ENCODE measurements at places on chromosomes 2 and 18. TPM values are rescaled to one million over a fixed set of nuclear protein-coding genes. Genes with fewer than 3 reads are reported as not detected.

DNA sequence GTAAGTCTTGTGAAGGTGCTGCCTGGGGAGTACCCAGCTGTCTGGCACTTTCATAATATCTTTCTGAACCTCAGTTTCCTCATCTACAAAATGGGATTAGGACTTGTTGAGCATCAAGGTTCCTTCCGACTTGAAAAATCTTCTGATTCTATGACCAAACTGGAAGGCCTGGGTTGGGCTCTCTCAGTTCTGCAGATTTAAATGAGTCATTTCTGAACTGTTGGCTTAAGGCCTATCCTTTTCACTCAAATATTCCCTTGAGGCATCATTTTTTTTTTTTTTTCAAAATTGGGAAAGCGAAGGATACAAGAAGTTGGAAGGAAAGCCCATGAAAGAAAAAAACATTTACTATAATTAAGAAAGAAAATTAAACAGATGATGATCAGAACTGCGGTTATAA is 40.8 kb upstream of the CYP1B1 start:
- DNase-seq: no peak

- no peak for DNase-seq
Observed at GRCh38 chr18:58997811-58998337, 133.2 kb downstream of the ZNF532 start.

DNA sequence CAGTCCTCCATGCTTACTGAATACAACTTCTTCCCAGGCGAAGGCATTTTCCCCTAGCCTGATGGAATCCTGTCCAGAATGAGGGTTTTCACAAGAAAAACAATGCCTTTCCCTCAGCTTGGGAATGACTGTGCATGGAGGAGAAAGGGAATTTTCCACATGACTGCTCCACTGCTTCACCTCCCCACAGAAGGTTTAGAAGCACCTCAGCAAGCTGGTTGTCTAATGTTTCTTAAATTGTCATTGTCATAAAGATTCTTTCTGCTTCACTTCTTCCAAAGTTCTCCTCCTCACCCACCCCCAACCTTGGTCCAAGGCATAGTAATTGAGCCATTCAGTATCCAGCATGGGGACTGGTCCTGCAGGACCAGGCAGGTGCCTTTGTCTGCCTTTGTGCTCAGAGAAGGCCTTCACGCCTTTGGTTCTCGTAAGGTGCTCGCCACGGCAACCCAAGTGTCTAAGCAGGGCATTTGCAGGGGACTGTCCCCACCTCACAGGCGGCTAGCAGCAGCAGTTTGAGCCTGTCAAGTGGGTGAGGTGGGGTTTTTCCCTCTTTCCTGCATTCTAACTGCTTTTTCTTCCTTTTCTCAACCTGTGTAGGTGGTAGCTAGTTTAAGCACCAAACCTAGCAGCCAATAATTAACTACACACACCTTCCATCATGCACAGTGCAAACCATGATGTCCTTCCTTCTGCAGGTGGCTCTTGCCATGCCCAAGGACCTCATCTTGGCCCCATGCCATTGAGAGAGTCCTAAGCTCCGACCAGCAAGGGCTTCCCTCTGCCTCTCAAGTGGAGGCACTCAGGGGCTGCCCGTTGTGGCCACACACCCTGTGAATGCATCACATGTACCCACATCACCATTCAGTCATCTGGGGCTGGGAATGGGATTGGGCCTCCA is 65.7 kb upstream of the BCL2L11 start:
- peak; percentile 78 for DNase-seq

GRCh38 chr2:44766220-44766619 is 175.3 kb upstream of the SIX3 start:
- no peak for DNase-seq

GRCh38 chr2:200662727-200663126 is 76.9 kb downstream of the AOX1 start:
- DNase-seq: no peak

DNA sequence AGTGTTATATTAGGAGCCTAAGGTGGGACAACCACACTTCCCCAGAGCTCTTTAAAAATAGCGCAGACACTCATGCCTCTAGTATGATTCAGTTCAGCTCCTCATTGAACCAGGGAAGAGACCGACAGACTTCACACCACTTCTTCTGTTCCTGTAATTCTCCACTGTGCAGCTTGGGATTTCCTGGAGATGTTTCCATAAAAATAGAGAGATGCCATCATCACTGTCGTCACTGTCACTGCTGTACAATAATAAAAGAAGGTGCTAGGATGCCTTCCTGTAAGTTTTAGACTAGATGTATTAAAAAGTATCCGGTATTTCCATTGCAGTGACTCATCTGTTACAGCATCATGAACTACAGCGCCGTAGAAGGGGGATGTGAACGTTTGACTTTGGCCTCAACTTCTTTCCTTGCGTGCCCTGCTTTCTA is 110.9 kb downstream of the FAM210A start:
- peak; percentile 34 for DNase-seq

DNA sequence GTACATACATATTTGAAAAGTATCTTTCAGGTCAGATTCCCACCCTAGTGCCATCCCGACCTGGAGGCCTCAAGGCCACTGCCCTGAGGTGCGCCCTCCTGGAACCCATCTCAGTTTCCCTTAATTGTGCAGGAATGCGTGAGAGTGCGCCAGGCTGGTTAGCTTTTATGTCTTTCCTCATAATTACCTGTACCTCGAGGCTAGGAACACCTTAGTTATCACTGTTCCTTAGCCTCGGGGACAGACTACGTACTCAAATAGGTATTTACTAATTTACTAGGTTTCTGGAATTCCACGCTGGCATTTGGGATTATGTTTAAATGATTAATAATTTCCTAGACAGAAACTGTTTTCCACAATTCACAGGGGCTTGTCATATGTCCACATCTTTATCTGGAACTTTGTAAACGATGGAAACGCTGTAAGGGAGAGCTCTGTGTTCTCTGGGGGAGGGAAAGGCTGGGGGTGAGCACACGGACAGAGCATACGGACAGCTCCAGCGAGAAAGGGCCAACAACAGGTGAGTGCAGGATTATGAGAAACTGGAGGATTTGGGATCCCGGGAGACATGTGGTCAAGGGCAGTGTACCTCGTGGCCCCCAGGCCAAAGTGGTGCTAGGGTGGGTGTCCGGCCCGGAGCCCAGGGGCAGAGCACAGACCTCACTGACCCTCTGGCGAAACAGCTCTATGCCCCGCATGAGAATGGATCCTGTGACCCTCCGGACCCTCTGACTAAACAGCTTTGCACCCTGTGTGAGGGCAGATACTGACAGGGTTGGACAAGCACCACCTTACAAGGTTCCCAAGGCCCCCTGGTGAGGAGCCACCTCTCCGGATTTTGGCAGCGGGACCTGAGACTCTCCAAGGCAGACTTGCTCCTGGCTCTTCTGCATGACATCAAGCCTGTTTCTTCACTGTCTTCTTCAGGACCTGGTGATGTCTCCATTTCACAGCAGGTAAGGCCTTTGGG is 102.0 kb upstream of the PXDN start:
- DNase-seq: no peak

DNA sequence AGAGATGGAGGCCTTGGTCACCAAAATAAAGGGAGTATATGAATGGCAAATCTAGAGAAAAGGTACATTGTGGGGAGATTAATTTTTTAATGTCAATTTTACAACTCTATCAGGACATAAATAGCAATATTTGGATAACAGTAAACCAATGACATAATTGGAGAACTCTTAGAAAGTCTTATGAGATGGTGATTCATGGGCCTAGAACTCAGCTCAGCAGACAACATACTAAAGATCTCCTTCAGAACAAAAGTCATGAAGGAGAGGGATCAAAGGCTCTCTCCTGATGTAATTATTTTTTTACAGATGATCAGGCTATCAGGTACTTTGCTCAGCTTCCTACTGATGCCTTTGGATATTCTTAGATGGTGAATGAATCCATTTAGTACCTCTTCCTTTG is 90.0 kb downstream of the CRACDL start:
- no peak for DNase-seq

DNA sequence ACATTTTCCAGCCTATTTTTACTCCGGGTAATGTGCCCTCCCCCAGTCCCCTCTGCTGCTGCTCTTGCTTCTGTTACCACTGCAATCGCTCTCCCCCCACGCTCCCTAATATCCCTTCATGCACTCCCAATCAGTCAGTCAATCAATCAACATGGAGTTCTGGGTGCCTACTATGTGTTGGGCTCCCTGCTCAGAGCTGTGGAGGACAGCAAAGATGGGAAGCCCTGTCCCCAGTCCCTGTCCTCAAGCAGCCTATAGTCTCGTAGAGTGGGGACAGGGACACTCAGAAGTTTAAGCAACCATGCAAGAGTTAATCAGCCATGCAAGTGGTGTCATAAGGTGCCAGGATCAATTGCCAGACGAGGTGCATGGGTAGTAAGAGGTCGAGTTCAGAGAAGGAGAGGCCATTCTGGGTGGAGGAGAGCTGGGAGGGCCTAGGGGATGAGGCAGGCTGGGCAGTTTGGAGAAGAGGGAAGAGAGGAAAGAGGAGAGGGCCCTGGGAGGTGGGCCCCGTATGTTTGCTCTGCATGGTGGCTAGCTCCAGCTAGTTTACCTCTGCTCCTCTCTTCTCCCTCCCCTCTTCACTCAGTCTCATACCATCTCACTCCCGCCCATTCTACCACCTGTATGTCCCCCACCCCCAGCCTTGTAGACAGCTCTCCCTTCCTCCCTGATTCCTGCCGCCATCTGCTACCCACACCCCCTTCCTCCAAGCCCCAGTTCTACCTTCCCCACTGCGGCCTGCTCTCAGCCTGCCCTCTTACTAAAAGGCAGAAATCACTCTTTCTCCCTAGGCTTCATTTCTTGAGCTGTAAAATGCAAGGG is 3.9 kb downstream of the ASIC4 start:
- DNase-seq: no peak

- DNase-seq: no peak
Observed at GRCh38 chr2:85751627-85752026, 2.2 kb upstream of the ATOH8 start.

DNA sequence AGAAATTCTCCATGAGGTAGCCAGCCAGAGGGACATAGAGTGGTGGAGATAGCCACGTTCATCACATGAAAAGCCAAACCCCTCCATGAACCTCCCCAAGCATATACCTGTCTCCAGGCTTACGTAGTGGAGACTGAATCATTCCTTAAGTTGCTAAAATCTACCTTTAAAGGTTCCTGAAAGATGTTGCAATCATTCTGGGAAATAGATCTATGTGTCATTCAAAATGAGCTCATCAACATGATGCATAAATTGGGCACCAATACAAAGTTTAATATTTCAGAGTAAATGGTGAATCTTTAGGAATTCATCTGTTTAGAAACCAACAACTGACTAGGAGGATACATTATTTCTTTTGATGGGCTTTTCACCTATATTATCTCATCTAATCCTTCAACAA is 362.6 kb upstream of the ID2 start:
- DNase-seq: no peak

DNA sequence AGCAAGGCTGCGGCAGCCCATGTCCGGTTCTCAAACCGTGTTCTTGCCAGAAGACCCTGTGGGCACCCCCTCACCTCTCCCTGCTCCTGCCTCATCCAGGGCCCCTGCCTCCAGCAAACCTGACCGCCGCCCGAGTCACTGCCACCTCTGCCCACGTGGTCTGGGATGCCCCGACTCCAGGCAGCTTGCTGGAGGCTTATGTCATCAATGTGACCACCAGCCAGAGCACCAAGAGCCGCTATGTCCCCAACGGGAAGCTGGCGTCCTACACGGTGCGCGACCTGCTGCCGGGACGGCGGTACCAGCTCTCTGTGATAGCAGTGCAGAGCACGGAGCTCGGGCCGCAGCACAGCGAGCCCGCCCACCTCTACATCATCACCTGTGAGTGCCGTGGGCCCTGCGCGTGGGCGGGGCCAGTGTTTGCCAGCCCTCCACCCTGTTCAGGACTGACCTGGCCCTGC is 32.2 kb downstream of the MTERF4 start:
- no peak for DNase-seq

- DNase-seq: peak; percentile 44
Observed at GRCh38 chr2:86337244-86337835, at the start of gene REEP1. Gene REEP1, minus strand, starts transcription at chr2:86337626. Its CDS starts 116 bp downstream, at chr2:86337510.

- no peak for DNase-seq
Observed at GRCh38 chr2:47599171-47599570, 183.8 kb upstream of the MSH6 start.

DNA sequence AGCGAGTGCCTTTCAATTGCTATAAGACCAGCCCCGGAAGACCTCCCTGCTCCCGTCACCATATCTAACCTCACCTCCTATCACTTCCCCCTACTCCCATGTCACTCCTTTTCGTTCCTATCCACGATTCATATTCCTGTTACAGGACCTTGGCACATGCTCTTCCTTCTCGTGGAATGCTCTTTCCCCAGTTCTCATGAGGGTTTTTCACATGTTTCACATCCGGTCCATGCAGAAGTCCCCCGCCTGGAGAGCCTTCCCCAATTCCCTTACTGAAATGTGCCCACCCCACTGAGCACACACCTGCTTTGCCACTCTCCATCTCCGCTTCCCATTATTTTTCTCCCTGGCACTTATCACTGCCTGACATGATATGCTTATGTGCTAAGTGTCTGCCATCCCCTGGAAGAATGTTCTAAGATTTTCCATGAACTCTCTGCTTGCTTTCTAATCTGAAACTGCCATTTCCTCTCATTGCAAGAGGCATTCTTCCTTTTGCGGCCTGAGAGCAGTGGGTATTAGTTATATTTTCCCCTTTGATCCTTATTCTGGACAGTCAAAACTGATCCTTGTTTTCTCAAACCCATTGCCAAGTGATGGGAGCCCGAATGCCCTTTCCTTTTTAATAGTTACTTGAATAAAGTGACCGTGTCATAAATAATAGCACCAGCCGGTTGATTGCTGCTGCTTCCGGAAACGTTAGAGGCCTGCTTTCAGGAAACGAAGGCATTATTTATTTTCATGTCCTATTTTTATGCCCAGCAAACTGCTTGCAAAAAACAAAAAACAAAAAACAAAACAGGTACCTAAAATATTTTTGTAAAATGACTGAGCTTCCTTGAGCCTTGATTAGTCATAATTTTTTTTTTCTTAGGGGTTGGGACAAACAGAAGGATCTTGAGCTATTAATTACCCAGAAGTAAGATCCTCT is 127.9 kb downstream of the ZNF532 start:
- no peak for DNase-seq

- no peak for DNase-seq
Observed at GRCh38 chr2:31347319-31347718, 67.2 kb downstream of the XDH start.

DNA sequence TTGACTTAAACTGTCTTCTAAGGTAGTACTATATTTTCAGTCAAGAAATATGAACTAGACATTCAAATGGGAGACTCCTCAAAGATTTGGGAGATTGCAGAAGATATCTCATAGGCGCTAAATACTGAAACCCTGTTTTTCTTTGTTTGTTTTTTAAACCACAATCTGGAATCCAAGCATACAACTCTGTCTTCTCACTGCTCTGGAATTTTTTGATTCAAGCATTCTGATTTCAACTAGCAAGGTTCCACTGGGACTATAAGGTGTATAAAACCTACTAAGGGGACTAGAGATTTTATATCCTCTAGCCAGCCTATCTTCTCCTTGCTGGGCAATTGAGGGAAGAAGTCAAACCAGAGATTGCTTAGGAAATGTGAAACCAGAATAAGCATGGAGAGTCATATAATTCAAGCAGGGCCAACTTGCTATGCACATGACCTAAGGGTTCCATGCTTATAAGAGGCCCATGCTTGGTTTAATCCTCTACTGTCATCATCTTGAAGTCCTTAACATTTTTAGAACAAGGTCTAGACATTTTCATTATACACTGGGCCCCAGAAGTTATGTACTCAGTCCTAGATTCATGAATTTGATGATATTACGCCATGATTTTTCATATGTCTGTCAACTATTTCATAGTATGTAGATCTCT is 405.5 kb downstream of the PARD3B start:
- DNase-seq: no peak

Gene TTN
- total RNA-seq: 2.2 TPM

Gene VWA3B
- total RNA-seq: not detected

Gene TMEM185B
- 23.2 TPM for total RNA-seq

Gene PKP4
- 35.3 TPM for total RNA-seq

Gene ST8SIA5
- total RNA-seq: not detected

Gene TUBB8B
- total RNA-seq: not detected

Gene ZCCHC2
- total RNA-seq: 28.9 TPM

Gene INHA
- total RNA-seq: not detected
